Stimulated activated CD4-positive, alpha-beta T cell treated with anti-CD3 and anti-CD28 coated beads, Interleukin-12 subunit alpha, Interleukin-12 subunit beta, amount 100 ng/mL, for 24 hours (primary cell): ENCODE measurements at places on chromosomes 6 and 20.

DNA sequence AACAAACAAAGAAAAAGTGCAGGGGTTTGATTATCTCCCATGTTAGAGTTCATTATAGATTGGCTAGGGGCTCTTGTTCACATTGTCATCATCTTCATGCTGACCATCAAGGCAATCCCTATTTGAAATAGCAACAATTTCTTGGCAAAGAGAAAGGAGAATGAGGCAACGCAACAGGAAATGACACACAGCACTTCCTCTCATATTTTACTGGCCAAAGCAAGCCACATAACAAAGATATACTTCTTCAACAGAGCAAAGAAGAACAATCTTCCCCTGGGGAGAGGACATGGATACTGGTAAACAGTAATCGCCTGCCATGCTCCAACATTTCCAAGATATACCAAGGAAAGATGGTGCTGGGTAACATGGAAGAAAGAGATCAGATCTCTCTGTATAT is 29.8 kb downstream of the EPM2A start:
- no peak for DNase-seq

DNA sequence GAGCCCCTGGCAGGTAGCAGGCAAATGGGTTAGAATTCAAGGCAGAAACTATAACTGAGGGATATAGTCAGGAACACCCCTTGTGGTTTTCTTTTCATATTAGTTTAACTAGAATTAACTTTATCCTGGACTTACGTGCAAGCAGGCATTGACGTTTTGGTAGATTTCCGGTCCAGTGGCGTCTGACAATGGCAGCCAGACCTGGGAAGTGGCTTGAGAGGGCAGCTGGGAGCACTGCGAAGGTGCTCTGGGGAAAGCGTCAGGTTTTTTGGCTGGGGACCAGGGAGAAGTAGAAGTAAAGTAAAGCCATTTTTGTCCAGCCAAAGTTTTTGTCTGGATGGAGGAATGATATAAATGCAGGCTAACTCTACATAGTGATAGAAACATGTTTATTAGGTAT is 8.4 kb upstream of the ACSS1 start:
- no peak for DNase-seq

DNA sequence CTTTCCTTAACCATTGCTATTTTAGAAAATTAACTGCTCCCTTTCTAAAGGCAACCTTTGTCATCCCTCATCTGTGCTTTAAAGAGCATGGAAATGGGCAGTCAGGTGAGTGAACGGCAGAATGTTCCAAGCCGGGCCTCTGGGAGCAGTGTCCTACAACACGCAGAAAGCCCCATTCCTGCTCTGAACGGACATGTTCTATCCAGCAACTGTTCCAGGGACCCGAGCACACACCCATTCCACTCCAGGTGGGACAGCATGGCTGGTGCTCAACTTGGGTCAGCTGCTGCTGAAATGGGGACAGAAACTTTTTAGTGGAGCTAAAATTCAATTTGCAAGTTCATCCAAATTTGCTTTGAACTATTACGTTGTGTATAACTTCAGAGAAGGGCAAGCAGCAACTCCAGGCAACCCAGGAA is 26.7 kb downstream of the DIDO1 start:
- DNase-seq = no peak

DNA sequence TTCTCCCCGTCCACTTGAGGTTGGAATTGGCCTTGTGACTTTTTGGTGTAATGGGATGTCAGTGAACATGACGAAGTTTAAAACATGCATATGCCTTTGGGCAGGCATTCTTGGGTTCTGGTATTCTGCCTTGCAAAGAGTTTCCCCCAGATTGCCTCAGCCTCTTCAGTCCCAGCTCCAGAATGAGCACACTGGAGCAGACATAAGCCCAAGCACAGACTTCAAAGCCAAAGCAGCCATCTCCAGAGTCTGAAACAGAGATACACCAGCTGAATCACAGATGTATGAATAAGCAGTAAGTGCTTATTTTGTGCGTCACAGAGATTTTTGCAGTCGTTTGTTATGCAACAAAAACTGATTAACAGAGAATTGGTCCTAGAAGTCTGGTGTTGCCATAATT is 546.0 kb downstream of the FRK start:
- DNase-seq = no peak

DNA sequence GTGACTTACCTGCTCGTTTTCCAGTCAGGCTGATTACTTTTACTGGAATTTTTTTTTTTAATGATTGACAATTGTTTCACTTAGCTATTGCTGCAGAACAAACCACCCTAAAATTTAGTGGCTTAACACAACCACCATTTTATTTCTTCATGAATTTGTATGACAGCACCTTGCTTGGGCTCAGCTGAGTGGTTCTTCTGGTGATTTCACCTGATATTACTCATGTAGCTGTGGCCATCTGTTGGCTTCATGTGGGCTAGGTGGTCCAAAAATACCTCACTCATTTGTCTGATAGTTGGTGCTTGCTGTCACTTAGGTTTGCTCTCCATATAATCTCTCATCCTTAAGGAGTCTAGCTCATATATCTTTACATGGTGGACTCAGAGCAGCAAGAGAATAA is 5.3 kb downstream of the ISM1 start:
- no peak for DNase-seq

GRCh38 chr20:50120935-50121693 is 8.2 kb upstream of the UBE2V1 start:
- peak; percentile 37 for DNase-seq

DNA sequence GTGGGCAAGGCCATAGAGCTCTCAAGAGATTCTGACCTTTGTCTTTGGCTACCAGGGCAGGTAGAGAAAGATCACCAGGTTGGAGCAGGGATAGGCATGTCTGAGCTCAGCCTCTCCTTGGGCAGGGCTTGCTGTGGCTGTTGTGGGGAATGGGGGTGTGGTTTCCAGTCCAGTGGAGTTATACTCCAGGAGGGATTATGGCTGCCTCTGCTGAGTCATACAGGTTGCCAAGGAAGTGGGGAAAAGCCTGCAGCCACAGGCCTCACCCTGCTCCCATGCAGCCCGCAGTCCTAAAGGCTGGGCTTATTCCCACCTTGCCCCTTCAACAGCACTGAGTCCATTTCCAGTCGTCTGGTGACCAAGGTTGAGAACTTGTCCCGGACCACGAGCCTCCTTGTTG is 21.9 kb downstream of the MEP1A start:
- DNase-seq = no peak

DNA sequence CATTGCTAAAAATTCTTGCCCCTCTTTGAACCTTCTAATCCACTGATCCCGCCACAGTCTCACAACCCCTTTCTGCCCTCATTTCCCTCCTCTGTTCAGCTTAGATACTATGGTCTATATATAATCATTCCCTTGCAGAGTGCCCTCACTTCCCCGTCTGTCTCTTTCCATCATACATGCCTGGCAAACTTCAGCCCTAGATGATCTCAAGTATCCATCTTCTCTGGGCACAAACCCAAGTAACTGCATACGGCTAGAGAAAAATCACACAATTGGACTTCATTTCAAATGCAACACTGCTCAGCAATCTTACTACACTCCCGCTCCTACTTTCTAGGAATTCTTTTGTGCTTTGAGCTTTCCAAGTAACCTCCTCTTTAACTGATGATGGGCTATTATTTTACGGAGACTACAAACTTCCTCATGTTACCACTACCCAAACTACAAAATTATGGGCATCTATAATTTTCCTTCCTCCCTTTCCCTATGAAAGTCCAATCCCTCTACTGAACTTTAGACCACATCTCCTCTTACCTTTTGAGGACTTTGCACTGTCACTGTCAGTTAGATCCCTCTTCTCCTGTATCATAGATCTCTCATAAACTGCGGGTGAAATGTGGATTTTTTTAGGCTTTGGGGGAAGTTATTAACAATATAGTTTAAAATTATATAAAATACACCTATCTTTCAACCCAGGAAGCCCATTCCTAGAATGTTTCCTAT is 135.6 kb downstream of the BTBD9 start:
- DNase-seq = no peak
